ENCODE measurements at places on chromosomes 1 and 21.

DNA sequence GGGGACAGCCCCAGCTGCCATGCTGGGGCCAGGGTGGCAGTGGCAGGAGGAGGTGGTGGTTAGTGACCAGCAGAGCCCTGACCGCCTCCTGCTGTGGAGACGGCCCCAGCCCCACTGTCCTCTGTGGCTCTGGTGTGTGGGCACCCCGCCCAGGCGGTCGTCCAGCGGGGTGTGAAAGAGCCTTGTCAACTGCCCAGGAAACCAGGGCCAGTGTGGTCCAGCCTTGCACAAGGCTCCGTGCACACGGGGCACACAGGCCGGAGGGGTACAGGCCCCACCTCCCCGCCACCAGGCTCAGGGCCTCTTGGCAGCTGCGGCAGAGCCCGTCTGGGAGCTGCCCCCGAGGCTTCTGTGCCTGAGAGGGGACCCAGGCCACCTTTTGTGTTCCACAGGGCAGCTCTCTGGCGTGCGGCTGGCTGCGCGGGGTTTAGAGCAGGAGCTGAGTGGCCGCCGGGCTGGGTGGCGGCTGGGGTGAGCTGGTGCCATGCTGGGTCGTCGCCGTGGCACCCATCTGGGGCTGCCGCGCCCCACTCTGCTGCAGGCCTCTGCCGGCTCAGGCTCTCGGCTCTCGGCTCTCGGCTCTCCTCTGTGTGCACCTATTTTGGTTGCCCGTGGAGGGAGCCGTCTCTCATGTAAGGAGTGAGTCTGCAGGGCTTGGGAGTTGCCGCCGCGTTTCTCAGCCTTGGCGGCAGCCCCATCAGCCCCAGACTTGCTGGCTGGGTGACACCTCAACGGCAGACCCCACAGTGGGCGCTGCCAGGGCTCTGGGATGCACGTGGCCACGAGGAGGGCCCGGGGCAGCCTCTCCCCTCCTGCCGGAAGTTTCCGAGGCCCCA lies 36.1 kb downstream of the SLX9 start:
- DNase-seq: no peak

GRCh38 chr1:119046785-119047438 lies 58.8 kb upstream of the TBX15 start:
- no peak for DNase-seq

GRCh38 chr21:45152265-45152746 lies 77.9 kb downstream of the ADARB1 start:
- no peak for DNase-seq

DNA sequence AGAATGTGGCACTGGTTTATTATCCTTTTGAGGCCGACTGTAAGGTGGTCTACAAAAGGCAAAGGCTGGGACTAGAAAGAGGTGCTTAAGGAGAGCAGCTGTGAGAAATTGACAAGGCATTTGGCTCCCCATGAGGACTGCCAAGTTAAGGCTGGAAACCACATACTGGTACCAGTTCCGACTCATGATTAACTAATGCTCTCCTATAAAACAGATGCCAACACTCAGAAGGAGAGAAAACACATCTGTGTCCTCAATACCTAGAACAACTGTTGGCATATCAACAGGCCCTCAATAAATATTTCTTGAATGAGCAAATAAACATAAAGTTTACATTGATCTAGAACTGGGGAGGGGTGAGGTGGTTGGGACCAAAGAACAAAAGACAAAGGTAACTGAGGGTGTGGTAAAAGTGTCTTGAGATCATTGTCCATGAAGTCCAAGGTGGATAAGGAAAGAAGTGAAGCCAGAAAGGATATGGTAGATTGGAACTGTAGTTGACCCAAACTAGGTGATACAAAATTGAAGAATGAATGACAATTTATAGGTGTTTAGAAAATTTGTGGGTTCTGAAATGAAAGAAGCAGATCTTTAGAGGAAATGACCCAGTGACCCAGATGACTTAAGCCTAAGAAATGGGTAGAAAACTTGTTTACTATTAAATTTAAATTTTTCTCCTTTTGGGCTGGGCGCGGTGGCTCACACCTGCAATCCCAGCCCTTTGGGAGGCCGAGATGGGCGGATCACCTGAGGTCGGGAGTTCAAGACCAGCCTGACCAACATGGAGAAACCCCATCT lies 16.9 kb upstream of the MCL1 start:
- no peak for DNase-seq
